ENCODE measurements at places on chromosomes 3 and 15.
A peak's percentile ranks its signal among the peaks of the same experiment; 100 is the strongest.

DNA sequence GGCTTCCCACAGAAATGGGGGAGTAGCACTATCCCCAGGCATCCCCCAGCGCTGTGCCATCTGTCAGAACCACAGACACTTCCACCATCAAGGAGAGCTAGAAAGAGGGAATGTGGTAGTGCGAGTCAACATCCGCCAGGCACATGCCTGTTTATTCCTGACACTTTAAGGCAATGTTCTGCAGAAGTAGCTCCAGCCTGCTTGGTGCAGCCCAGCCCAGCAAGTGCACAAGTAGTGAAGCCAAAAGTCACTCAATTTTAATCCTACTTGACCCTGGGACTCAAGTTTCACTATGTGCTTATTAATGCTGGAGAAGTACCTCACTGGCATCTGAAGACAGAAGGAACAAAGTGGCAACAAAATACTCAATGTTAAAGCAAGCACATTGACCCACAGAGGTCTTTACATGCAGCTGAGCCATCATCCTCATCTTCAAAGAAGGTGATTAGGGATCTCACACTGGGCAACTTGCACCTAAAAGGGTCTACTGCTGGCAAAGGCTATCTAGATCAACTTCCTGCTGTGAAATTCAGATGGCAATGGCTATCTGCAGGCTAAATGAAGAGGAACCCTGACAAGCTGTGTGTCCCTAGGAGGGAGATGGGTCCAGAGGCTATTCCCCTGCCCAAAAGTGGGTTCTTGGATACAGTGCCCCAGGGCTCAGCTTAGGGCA, 61.4 kb upstream of the CLDN18 start:
- DNase-seq: no peak

- no peak for DNase-seq
Observed at GRCh38 chr15:90006217-90007075, 5.3 kb downstream of the ZNF710 start.

DNA sequence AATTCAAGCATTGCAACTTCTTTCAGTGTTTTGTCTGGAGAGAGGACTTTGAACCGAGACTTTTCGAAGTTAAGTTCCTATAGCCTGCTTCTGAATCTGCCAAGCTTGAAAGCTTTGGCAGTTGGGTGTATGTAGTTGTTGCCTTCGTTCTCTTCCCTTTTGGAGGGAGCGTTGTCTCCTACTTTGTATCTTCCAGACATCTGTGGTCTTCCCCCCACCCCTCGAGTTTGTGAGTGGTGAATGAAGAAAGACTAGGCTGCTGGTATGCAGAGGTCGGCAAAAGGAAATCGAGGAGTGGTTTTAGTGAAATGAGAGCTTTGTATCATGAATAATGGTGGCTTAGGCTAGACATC, 1.3 kb downstream of the CTNNB1 start:
- peak; percentile 23 for DNase-seq

DNA sequence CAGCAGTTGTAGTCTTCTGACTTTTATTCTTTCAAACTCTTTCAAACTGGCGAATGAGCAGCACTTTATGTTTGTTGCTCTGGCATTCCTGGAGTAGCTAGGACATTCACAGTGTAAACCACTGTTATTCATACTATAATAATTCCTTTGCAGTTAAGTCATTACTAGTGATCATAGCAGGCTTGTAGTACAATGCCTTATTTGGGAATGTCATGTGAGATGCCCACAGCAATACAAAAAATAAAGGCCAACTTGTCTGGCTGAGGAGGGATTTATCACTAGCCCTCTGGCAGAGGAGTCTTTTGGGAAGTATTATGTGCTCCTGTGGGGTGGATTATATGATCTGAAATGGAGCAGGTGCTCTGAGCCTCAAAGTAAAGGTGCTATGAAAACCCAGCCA, 197.2 kb downstream of the VGLL3 start:
- DNase-seq: no peak

DNA sequence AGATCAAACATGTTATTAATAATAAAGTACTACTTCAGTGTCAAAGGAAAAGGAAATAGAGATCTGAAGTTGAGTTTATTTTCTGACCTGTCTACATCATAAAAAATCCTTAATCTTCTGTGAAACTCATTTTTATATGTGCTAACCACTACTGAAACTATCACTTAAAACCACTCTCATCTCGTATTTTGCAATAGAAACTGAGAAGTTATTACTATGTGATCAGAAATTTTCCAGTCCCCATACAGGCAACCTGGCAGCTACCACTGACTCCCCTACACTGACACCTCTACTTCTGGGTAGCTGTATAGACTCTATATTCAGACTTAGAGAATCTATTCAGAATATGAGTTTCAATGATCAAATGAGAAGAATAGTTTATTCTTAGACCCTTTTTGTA, 8.3 kb downstream of the HDGFL3 start:
- no peak for DNase-seq

- DNase-seq: no peak
Observed at GRCh38 chr3:38471260-38471857, 17.7 kb downstream of the ACVR2B start.

GRCh38 chr15:40441565-40442531, 1.1 kb downstream of the BAHD1 start:
- DNase-seq: peak; percentile 44

- no peak for DNase-seq
Observed at GRCh38 chr3:168102735-168103410, 7.1 kb upstream of the GOLIM4 start.

DNA sequence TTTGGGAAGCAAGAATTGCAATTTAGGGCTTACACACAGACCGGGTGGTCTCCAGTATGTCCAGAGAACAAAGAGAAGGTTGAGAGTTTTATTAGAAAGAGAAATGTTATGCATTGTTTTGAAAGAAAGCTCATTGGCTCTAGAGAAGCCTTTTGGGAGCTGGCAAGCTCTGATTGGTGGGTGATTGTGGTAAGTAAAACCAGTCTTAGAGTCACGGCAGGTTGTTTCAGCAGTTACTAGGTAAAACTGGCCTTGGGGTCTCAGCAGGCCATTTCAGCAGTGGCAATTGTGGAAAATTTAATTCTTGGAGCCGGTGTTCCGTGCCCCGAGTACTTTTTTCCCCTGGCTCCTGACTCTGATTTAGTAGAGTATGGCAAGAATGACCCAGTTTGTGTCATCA, 78.1 kb downstream of the MRPL46 start:
- DNase-seq: no peak

- DNase-seq: no peak
Observed at GRCh38 chr3:4532535-4533112, 39.5 kb downstream of the ITPR1 start.

GRCh38 chr3:10977892-10978510, 14.5 kb upstream of the SLC6A1 start:
- DNase-seq: no peak

- no peak for DNase-seq
Observed at GRCh38 chr3:147008886-147009285, 397.5 kb downstream of the ZIC4 start.

GRCh38 chr3:99503350-99503749, 135.0 kb upstream of the COL8A1 start:
- DNase-seq: no peak

GRCh38 chr15:36373550-36373949, 205.9 kb upstream of the CDIN1 start:
- no peak for DNase-seq

DNA sequence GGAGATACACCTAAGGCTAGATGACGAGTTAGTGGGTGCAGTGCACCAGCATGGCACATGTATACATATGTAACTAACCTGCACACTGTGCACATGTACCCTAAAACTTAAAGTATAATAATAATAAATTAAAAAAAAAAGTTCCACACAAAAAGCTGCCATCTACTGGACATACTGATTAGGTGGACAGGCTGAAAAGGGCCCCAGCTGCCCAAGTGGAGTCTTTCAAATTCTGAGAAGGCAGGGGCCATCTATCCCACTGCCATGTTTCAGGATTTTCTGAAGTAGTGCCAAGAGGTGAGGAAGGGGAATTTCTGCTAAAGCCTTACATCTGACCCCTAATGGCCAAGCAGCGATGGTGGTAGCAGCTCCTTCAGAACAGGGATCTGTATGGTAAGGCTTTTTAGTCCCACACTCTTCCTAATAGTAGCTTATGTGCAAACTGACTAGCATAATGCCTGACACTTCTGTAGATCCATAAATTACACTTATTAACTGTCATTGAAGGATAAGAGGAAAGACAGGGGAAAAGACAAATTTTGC, 7.7 kb downstream of the FSTL1 start:
- DNase-seq: no peak

GRCh38 chr15:91801836-91802534, 51.5 kb upstream of the SLCO3A1 start:
- no peak for DNase-seq

DNA sequence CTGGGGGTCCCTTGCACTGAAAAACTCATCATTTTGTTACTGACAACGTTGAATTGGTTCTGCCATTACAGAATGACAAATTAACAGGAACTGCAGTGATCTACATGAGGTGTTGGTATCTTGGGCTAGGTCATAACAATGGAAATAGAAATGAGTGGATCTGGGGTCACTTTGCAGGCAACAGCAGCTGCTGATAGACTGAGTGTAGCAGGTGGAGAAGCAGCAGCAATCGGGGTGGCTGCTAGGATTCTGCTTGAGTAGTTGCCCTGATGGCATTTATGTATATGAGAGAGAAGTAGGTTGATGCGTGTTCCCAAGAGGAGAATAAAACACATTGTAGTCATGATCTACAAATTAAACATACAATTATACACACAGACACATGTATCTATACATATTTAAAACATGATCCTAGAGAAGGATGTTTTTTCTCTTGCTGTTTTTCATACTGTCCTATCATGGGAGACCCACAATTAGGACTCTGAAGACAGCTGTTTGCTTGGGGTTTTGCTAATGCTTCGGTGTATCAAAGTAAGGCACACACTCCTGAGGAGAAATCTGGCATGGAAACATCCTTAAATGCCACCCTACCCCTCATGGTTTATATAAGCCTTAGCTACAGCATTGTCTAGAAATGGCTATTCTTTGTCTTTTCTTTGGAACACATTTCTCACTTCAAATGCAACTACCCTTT, 15.8 kb upstream of the THBS1 start:
- DNase-seq: no peak

- no peak for DNase-seq
Observed at GRCh38 chr3:191393146-191393545, 62.8 kb upstream of the UTS2B start.

DNA sequence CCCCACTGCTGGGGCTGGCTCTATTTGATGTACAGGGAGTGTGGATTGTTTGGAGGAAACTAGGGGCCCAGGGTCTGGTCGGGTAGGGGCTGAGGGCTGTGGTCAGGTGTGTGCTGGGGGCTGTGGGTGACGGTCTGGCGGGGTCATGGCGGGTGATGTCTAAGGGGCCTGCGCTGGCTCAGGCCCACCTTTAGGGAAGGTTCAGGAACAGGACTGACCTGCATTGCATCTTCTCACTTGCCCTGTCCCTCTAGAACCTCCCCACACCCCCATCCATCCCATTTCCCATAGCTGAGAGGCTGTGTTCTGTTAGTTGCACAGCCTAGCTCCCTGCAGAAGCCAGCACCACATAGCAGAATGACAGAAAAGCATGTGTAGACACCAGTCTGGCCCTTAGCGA, 39.1 kb downstream of the SCN5A start:
- DNase-seq: no peak

GRCh38 chr3:105867712-105868430, 941 bp downstream of the CBLB start:
- DNase-seq: no peak

GRCh38 chr3:53774414-53774813, 71.8 kb downstream of the CHDH start:
- DNase-seq: no peak

DNA sequence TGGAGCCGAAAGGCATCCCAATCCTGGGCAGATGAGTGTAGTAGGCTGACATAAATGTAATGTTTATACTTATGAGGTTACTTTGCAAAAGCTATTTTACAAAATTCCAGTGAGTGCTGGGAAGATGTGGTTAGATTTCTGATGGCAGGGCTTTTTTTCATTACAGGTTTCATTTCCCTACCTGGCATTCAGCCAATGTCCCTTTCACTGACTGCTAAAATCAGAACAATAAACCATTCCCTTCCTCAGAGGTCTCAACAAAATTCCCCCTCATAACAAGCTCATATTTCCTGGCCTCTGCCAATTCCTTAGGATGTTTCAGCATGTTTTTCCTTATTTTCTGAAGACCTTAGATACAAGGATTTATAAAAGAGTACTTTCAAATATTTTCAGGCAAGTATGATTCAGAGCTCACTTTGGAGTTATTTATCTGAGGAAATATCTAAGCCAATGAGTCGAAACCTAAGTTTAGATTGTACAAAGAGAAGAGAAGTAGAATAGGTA, 40.9 kb upstream of the CCDC80 start:
- DNase-seq: no peak

- no peak for DNase-seq
Observed at GRCh38 chr3:113212150-113212843, 940 bp downstream of the BOC start.

- DNase-seq: no peak
Observed at GRCh38 chr15:51155891-51156290, 61.2 kb upstream of the TNFAIP8L3 start.

GRCh38 chr15:92336419-92336987, 57.2 kb upstream of the ST8SIA2 start:
- DNase-seq: no peak

- no peak for DNase-seq
Observed at GRCh38 chr3:33115024-33115768, 1.4 kb downstream of the CRTAP start.

DNA sequence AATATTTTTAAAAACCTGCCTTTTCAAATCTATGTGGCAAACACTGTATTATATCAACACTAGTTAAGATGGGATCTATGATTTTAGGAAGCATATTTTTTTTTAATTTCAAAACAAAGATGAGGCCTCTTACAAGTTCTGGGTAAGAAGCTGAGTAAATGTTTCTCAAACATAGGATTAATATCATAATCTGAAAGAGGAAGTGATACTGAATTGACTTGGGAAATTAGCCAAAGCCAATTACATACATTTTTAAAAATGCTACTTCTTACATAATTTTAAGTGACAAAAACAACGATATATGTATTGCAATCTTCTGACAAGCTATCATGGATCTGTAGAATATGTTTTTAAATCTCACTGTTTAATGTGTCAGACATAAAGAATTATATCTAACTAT, 135.1 kb upstream of the UBP1 start:
- no peak for DNase-seq

DNA sequence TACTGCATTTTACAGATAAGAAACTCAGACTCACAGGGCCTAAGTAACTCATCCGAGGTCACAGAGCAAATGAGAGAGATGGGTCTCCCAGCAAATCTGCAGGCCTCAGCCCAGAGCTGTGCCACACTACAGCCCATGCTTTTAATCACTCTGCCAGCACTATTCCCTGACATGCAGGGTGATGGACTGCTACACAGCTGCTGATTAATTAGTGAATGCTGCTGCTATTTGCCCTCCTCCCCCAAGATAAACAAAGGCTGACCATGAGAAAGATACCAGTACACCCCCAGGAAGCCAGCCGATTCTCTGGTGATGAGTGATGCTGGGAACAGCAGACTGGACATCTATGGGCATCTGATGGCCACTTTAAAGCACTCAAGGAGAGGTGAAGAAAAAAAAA, 39.3 kb downstream of the RFTN1 start:
- no peak for DNase-seq

DNA sequence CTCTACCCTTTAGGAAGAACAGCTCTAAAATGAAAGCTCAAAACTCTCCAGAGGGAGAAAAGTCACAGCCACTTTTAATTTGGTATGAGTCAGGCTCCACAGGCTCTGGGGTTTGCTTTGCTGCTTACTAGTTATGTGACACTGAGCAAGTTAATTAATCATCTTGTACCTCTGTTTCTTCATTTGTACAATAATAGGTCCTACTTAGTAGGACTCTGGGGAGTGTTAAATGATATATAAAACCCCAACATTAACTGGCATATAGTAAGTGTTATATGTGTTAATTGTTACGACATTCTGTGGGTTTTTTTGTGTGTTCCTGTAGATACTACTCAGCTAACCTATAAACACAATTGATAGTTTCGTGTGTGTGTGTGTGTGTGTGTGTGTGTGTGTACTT, 6.6 kb downstream of the ACKR2 start:
- DNase-seq: no peak
